Nephron progenitor cell (in vitro differentiated cells): ENCODE measurements at places on chromosomes 13 and 19.

- no peak for DNase-seq
These were observed 71.1 kb downstream of the PIBF1 start for GRCh38 chr13:72853000-72853399.

- DNase-seq = no peak
These were observed 343.5 kb downstream of the TEX29 start for GRCh38 chr13:111663953-111664421.

- peak; percentile 37 for DNase-seq
These were observed at the start of gene CSNK1G2 for GRCh38 chr19:1941146-1942077. TSS of gene CSNK1G2 (plus strand) at chr19:1941172. CDS start at chr19:1969773, 28,601 bp downstream.

DNA sequence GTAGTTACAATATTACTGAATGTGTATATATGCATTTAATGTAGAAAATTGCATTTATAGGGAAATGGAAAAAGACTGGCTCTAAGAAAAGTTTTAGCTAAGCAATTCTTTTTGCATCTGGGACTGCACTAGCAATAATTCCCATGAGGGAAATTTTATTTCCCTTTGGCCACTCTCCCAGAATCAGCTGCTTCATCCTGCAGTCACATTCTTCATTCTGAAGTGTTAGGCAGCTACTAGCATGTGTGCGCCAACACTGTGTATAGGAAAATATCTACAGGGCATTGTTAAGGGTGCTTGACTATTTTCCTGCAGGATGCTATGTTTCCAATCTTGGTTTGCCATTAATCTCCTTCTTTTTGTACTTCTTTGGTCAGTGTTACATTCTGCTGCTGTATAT lies 312.8 kb upstream of the PCDH20 start:
- DNase-seq = no peak

GRCh38 chr13:45565331-45565730 lies 50.2 kb downstream of the ERICH6B start:
- no peak for DNase-seq

- DNase-seq = no peak
These were observed 226.4 kb downstream of the PCDH17 start for GRCh38 chr13:57857945-57858344.

- no peak for DNase-seq
These were observed 72.1 kb downstream of the LHFPL6 start for GRCh38 chr13:39530916-39531315.

DNA sequence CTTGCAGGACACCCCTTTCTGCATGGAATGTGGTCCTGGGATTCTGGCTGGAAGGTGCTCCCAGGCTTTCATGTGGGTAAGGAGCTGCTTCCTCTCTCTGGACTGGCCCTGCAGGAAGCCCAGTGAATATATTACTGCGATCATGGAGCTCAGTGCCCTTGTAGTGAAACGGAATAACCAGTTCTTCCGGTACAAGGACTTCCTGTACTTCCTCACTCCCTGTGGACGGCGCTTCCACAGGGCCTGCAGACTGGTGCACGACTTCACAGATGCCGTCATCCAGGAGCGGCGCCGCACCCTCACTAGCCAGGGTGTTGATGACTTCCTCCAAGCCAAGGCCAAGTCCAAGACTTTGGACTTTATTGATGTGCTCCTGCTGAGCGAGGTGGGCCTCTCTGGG lies 8.0 kb downstream of the CYP4F8 start:
- DNase-seq = no peak

GRCh38 chr13:34546344-34547250 lies 395.5 kb upstream of the NBEA start:
- DNase-seq = no peak

- DNase-seq = no peak
These were observed 20.7 kb downstream of the RFC3 start for GRCh38 chr13:33838647-33839046.
